ENCODE measurements at places on chromosomes 16 and 17.

GRCh38 chr16:85611444-85612190 lies 1.5 kb upstream of the GSE1 start:
- DNase-seq, result peak; percentile 96
- peaks cover 81% of the 10 kb centered on the region for H3K4me1 ChIP-seq
- H3K36me3 ChIP-seq, result no peaks in the 10 kb centered on the region
- peak overlapping the region; percentile 40 for H3K4me3 ChIP-seq
- H3K27ac ChIP-seq, result no peak overlapping the region
- peaks cover 17% of the 10 kb centered on the region for H3K27me3 ChIP-seq

DNA sequence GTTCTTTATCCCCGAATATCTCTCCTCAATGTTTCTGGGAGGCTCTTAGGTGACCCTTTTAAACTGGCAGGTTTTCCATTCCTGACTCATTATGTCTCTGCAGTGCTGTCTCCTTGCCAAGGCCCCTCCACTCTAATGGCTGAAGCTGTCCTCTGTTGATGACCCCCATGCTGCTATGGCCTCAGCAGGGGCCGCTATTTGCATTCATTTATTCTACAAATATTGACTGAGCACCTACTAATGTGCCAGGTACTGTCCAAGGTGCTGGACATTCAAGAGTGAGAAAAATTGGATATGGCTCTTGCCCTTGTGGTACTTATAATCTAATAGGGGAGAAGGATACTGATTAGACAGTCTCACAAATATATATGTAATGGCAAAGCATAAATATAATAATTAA lies 55.4 kb downstream of the GP2 start:
- no peak overlapping the region for H3K27ac ChIP-seq
- H3K4me3 ChIP-seq, result no peak overlapping the region
- H3K27me3 ChIP-seq, result no peaks in the 10 kb centered on the region
- H3K36me3 ChIP-seq, result no peaks in the 10 kb centered on the region
- DNase-seq, result no peak
- H3K4me1 ChIP-seq, result no peaks in the 10 kb centered on the region

- H3K27ac ChIP-seq, result no peak overlapping the region
- H3K4me1 ChIP-seq, result peaks cover 41% of the 10 kb centered on the region
- DNase-seq, result peak; percentile 79
- H3K36me3 ChIP-seq, result peaks cover 4% of the 10 kb centered on the region
- H3K4me3 ChIP-seq, result peak overlapping the region; percentile 21
Measured at GRCh38 chr16:10180771-10181163, 1.5 kb downstream of the GRIN2A start.

DNA sequence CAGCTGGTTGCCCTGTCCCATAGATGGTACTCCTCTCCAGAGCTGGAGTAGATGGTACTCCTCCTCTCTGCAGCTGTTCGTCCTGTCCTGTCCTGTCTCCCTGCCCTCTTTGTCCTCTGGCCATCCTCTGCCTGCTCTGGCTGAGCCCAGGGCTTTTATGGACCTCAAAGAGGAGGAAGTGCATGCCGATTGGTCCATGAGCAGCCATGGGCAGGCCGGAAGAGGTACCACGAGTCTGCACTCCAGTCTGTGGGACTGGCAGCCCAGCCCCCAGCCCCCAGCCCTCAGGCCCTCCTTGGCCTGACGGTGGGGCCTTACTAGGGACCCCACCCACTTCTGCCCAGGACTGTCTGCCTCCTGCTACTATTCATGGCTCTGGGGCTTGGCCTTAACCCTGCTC lies 27.0 kb downstream of the GNGT2 start:
- DNase-seq, result no peak
- no peaks in the 10 kb centered on the region for H3K27me3 ChIP-seq
- H3K4me3 ChIP-seq, result no peak overlapping the region

DNA sequence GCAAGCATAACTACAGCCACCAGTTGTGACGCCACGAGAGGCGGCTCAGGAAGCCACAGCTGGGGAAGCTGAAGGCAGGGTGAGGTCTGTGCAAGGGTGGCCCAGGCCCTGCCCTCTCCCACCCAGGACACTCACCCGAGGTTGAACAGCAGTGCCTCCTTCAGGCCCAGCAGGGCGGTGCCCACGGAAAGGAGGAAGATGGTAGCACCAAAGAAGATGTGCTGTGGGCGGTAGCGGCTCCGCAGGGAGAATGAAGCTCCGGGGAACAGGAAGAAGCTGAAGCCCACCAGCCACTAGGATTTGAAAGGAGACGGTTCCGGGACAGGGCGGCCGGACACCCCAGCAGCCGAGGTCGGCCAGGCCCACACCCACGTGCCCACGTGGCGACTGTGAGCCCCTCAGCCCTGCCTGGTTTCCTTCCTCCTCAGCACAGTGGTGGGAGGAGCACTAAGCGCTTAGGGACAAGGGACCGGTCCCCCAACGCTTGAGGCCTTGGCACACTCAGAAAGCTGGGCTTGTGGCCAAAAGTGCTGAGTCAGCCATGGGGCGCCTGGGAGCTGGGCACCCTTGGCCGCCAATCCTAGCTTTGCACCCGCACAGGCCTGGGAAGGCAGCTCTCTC lies 11.0 kb downstream of the CYB561 start:
- H3K36me3 ChIP-seq, result peaks cover 48% of the 10 kb centered on the region
- H3K27ac ChIP-seq, result no peak overlapping the region
- H3K27me3 ChIP-seq, result no peaks in the 10 kb centered on the region
- H3K4me1 ChIP-seq, result peaks cover 56% of the 10 kb centered on the region
- H3K4me3 ChIP-seq, result no peak overlapping the region

Data from spinal cord (tissue), 10 donors.